ENCODE measurements at places on chromosomes 2 and 18.

DNA sequence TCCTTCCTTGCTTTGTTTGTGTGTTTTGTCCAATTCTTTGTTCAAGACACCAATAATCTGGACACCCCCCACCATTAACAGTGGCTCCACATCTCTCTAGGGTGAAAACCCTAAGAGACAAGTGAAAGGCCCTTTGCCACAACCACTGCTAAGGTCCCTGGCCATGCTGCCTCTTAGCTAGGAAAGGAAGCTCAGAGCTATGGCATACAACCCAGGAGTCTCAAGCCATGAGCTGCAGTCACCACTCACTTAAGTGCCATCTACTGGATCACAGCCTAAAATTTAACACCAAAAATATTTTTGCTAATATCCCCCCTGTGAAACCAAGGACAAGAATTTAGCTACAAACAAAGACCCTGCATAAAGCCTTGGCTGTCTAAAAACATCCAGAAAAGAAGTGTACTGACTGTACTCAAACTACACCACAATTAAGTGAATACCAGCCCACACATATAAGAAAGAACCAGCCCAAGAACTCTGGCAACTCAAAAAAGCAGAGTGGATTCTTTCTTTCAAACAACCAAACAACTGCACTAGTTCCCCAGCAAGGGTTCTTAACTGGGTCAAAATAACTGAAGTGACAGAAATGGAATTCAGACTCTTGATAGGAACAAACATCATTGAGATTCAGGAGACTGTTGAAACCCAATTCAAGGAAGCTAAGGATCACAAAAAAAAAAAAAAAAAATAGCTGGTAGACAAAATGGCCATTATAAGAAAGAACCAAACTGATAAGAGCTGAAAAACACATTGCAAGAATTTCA, 130.1 kb upstream of the GALNT5 start:
- DNase-seq: no peak

DNA sequence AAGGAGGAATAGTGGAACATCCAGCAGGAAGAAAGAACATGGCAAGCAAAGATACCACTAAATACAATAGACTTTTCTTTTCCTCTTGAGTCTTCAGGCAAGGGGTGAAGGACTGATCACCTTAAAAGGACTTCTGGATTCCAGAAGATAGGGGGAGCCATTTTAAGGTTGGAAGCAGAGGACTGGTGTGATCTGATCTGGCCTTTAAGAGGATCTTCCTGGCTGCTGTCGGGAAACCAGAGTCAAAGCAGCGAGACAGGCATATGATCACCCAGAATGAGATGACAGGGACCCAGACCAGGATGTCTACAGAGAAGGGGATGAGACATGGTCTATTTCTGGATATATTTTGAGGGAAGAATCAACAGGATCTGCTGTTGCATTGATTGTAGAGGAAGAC, 558.0 kb downstream of the STK39 start:
- DNase-seq: no peak

DNA sequence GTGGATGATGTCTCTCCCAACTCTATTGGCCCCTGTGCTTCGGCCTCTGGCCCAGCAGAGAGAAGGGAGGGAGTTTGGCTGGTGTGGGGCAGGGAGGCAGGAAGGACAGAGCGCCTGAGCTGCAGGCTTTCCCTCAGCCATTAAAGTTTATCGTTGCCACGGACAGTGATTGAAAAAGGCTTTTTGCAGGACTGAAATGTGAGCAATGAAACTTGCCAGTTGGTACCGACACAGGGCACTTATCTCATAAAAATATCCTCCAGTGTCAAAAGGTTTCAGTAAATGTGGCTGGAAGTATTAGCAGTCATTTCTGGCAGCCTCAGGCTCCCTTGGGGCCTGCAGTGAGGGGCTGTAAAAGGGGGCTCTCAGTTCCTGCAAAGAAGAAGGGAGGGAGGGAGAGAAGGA, 169.2 kb downstream of the GLI2 start:
- no peak for DNase-seq

DNA sequence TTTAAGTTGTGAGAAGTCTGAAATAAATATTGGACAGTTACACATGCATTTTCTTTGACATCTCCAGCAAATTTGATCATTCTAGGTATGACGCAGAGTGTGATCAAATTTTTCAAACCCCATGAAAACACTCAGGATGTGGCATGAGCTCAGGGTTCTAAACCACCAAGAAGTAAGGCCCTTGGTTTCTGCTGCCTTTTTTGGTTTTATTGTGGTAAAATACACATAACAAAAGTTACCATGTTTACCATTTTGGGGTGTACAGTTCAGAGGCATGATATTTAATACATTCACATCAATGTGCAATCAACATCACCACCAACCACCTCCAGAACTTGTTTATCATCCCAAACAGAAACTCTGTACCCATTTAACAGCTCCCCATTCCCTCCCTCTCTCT, 64.3 kb upstream of the TTN start:
- no peak for DNase-seq

DNA sequence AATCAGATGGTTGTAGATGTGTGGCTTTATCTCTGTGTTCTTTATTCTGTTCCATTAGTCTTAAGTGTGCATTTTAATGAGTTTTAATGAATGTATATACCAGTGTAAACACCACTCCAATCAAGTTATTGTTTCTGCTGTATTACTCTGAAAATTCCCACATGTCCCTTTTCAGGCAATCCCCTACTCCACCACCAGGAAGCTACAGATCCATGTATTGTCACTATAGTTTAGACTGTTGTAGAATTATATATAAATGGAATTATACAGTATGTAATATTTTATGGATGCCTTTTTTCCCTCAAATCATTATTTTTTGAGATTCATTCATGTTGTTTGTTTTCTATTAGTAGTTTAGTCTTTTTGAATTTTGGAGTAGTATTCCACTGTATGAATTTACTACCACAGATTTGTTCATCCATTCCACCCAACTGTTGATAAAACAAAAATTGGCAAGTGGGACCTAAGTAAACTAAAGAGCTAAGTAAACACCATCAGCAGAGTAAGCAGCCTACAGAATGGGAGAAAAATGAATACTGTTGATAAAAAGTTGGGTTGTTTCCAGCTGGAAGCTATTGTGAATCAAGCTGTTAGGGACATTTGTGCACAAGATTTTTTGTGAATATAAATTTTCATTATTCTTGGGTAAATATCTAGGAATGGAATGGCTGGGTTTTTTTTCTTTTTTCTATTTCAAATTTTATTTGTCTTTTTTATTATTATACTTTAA, 262.0 kb downstream of the CAMKMT start:
- DNase-seq: no peak

- no peak for DNase-seq
Measured at GRCh38 chr18:76420898-76421684, 74.0 kb downstream of the ZNF516 start.

DNA sequence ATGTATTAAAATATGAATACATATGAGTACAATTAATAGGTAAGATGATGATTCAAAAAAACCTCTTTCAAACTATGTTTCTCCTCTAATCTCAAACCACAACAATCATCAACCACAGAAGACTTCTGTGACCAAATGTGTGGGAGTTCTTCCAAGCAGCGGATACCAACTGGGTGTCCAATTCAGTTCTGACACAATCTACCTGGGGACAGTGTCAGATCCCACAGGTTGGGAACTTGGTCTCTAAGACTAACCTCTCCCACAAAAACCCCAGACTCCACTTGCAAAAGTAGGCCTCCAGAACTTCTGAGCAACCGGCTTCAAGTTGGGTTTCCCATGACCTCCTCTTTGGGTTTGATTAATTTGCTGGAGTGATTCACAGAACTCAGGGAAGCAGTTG, 26.9 kb downstream of the FASTKD1 start:
- DNase-seq: no peak

DNA sequence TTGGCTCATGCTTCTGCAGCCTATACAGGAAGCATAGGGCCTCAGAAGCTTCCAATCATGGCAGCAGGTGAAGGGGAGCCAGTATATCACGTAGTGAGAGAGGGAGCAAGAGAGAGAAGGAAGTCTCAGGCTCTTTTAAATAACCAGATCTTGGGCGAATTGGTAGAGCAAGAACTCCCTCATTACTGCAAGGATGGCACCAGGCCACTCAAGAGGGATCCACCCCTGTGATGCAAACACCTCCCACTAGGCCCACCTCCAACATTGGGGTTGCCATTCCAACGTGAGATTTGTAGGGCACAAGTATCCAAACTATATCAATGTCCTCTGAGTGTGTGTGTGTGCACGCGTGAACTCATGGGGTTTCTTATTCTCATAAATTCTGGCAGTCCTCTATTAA, 37.6 kb upstream of the RMP24 start:
- no peak for DNase-seq

- no peak for DNase-seq
Measured at GRCh38 chr2:60473546-60473945, 79.9 kb downstream of the BCL11A start.

GRCh38 chr2:26885651-26886329, 37.9 kb downstream of the DPYSL5 start:
- no peak for DNase-seq

DNA sequence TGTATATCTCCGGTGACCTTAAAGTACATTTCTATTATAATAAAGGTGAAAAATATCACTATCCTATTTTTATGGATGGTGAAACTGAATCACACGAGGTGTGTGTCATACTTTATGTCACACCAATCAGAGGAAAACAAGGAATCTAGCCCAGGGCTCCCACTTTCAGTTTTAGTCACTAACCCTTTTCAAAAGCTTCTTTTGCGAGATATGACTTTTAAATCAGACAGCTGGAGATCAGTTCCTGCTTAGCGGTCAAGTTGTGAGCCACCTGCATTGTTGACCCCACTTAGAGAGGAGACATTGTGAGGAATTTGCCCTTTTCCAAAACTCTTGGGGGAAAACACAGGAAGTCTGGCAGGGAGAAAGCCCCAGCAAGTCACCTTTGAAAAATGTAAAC, 70.5 kb downstream of the CPS1 start:
- no peak for DNase-seq

- no peak for DNase-seq
Measured at GRCh38 chr2:66428986-66429612, 5.8 kb upstream of the MEIS1 start.

GRCh38 chr2:61090386-61090921, 24.8 kb downstream of the SANBR start:
- no peak for DNase-seq

GRCh38 chr2:31329081-31329625, 85.4 kb downstream of the XDH start:
- no peak for DNase-seq

- no peak for DNase-seq
Measured at GRCh38 chr18:24585996-24586566, 125.6 kb downstream of the HRH4 start.

DNA sequence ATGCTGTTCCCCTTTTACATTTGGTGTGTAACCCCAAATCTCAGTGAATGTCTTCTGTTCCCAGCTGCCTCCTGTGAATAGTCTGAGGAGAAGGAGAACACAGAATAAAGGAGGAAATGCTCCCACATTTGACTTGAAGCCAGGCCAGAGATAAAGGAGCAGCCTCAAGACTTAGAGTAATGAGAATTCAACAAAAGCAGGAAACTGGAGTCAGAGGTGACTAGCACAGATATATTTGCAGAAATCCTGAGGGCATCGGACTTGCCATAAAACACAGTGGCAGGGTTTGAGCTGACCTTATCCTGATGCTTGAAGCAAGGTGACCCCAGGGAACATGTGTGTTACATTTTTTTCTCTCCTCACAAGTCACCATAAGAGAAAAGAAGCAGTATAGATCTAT, 291.4 kb upstream of the RND3 start:
- DNase-seq: no peak

DNA sequence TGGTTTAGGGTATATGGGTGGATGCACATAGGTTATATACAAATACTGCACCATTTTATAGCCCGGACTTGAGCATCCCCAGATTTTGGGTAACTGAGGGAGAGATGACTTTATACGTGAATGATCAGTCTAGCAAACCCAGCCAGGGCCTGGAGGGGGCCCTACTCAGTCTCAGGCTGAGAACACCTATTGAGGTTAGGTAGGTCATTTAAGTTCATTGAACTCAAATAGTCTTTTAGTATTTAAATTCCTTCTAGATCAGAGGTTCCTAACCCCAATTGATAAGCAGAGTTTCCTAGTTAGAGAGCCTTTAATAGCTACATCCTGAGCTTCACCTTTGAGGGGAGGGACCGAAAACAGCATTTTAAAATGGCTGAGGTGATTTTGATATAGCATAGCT, 487.0 kb downstream of the DCC start:
- no peak for DNase-seq

DNA sequence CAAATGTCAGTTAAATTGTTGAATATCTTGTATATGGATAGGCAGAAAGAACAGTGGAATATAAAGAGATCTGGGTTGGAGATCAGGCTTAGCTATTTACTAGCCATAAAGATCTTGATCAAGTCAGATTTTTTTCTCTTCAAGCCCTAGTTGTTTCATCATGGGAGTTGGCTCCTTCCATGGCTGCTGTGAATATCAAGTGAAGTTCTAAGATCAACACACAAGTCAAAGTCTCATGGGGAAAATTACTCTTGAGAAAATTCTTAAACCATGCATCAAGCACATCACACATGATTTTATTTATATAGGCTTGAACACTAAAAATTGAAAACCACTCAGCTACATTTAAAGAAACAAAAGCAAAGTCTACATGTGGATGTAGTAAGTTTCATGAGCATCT, 79.8 kb downstream of the C1D start:
- peak; percentile 45 for DNase-seq

DNA sequence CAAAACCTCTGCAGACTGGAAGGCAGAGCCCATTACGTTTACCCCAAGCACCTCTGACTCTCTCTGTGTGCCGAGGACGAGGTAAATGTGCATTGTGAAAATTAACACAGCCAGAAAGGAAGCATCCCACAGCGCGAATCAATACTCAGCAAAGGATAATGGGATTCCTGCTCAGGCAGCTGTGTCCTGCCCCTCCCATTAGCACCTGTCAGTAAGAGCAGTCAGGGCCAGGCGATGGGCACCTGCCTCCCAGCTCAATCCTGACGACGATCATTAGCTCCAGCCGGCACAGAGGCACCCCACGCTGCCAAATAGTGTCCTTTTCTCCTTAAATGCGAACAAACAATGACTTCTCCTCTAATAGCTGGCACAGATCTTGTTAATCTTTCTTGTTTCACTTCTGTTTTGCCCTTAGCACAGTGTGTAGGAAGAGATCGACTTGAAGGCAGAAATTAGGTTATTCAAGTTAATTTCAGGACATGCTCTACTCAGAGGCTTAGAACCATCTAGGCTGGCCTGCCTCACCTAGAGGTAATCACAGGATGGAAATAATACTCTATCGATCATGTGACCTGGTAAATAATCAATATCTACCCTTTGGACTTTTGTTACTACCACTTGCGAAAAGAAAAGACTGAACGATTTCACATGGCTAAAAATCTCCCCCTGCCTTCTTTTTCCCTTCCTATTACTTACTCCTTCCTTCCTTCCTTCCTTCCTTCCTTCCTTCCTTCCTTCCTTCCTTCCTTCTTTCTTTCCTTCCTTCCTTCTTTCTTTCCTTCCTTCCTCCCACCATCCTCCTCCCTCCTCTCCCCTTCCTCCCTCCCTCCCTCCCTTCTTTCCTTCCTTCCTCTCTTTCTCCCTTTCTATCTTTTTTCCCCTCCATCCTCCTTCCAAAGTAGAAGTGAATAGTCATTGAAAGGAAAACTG, 487.9 kb upstream of the ID2 start:
- no peak for DNase-seq

- no peak for DNase-seq
Measured at GRCh38 chr2:219095406-219095935, 34.8 kb upstream of the IHH start.

- DNase-seq: no peak
Measured at GRCh38 chr2:161199912-161200701, 39.9 kb downstream of the TANK start.

GRCh38 chr2:9297807-9298206, 91.2 kb downstream of the ASAP2 start:
- DNase-seq: no peak

All from fibroblast of skin of left quadriceps (primary cell).